Motor neuron (in vitro differentiated cells): ENCODE measurements at places on chromosomes 3 and 15. TPM values are rescaled to one million over a fixed set of nuclear protein-coding genes. Genes with fewer than 3 reads are reported as not detected.
A peak's percentile ranks its signal among the peaks of the same experiment; 100 is the strongest.

DNA sequence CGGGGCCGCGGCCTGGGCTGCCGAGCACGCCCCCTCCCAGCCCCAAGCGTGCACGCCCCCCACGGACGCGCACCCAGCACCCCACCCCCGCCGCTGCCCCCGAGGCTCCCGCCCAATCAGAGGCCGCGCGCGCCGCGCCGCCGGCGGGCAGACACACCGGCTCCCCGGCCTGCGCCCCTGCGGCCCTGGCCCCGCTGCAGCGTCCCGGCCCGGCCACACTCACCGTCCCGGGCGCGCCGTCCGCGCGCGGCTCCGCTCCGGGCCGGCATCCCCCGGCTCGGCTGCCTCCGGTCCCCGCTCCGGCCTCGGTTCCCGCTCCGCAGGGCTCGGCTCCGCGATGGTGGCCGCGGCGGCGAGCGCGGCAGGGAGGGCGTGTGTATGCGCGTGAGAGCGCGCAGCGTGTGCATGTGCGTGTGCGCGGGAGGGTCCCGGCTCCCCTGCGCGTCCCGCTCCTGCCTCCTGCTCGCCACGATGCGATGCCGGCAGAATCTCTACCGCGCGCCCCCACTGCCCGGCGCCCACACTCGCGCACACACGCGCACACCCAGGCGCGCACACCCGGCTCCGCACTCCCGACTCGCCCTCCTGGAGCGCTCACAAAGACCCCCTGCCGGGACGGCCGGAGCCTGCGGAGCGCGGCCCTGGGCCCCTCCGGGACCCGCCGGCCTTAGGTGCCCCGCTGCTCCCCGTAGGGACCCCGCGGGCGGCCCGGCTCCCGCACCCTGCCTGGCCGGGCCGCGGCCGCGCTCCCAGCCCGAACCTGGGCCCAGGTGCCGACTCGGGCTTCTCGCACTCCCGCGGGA is 186.5 kb upstream of the LINGO1 start:
- peak; percentile 56 for ATAC-seq

GRCh38 chr3:186783731-186784515 is 546 bp downstream of the EIF4A2 start:
- ATAC-seq = peak; percentile 75

DNA sequence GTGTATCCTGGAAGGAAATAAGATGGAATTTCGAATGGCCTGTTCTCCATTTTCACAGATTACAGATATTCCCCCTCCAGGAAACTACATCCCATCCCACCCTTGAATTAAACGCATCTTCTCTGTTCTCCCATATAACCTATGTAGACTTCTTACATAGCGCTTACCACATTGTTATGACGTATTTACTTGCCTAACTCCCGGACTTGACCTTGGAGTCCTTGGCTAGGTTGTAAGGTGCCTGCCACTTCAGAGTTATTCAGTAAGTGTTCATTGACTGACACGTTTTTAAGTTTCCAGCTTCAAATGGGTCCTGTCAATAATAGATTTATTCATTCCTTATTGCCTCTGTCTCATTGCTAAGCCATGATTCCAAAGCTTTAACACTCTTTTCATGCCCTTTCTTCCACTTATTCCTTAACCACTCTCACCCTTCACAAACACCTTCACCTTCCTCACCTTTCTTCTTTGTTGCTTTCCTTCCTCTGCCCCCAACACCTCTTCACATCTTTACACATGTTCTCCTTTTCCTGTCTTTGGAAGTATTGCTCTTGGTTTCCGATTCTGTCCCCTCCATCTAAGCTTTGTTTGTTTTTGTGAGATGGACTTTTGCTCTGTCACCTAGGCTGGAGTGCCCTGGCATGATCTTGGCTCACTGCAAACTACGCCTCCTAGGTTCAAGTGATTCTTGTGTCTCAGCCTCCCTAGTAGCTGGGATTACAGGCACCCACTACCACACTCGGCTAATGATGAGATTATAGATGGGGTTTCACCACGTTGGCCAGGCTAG is 138.3 kb downstream of the CMSS1 start:
- no peak for ATAC-seq

DNA sequence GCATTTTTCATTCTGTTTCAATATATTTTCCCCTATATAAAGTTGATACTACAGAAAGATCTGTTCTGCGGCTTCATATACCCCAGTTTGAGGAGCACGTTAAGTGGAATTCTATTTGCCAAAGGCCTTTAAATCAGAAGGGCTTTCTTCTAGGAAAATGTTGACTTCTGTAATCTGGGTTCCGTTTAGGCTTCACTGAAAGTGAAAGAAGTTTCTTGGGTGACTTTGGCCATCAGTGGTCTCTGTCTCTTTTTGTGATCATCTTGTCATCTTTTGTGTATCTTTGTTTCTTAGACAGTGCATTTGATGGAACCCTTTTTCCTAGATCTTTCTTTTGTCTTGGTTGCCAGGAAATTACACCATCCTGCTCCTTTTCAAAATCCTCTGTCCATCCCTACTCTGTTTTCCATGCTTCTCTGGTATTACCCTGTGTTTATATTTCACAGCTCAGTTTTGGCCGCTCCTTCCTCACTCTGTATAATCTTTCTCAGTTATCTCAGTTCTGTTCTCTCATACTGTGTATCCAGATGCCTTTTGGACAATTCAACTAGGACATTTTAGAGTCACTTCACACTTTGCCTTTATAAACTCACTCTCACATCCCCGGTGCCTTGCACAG is 40.7 kb upstream of the MAP3K13 start:
- ATAC-seq = no peak

DNA sequence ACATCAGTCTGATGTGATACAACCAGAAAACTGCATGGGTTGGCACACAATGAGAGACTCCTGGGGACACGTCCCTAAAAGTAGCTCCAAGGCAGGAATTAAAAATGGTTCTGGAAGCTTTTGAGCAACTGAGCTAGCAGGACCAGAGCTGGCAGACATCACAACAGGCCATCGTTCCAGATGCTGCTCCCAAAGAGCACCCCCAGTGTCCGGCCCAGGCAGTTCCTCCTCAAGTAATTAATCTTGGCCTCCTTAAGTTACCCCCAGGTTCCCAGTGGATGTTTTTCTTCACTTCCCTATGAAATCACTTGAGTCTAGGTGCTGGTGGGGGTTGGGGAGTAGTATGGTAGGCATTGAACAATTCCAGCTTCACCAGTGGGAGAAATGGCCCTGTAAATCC is 711.6 kb downstream of the MECOM start:
- ATAC-seq = no peak

GRCh38 chr3:56260262-56260661 is 208.0 kb downstream of the ERC2 start:
- no peak for ATAC-seq

GRCh38 chr3:194273743-194274310 is 77.3 kb downstream of the CPN2 start:
- no peak for ATAC-seq

DNA sequence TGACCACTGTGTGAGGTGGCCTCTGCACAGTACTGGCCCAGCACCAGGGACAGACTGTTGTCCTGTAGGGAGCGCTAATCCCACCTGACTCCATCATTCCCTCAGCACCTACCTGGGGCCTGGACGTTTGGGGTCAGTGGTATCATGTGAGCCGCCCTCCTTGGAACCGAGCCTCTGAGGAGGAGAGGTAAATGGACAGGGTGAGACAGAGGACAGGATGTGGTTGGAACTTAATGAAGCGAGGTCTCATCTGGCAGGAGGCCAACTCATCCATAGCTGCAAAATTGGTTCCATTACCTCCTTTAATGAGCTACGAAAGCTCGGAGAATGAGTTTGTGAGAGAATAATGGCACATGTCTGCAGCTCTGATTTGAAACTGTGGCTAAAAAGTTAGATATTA is 13.9 kb downstream of the MAPKAPK3 start:
- no peak for ATAC-seq

- no peak for ATAC-seq
Measured at GRCh38 chr3:184796551-184796950, 15.4 kb upstream of the VPS8 start.

- ATAC-seq = no peak
Measured at GRCh38 chr3:27171113-27171512, 198.1 kb downstream of the NEK10 start.

- no peak for ATAC-seq
Measured at GRCh38 chr15:78064544-78064943, 13.0 kb downstream of the TBC1D2B start.

GRCh38 chr3:182965861-182966366 is 14.4 kb downstream of the DCUN1D1 start:
- ATAC-seq = no peak

GRCh38 chr3:138023754-138024153 is 13.8 kb downstream of the CLDN18 start:
- no peak for ATAC-seq

DNA sequence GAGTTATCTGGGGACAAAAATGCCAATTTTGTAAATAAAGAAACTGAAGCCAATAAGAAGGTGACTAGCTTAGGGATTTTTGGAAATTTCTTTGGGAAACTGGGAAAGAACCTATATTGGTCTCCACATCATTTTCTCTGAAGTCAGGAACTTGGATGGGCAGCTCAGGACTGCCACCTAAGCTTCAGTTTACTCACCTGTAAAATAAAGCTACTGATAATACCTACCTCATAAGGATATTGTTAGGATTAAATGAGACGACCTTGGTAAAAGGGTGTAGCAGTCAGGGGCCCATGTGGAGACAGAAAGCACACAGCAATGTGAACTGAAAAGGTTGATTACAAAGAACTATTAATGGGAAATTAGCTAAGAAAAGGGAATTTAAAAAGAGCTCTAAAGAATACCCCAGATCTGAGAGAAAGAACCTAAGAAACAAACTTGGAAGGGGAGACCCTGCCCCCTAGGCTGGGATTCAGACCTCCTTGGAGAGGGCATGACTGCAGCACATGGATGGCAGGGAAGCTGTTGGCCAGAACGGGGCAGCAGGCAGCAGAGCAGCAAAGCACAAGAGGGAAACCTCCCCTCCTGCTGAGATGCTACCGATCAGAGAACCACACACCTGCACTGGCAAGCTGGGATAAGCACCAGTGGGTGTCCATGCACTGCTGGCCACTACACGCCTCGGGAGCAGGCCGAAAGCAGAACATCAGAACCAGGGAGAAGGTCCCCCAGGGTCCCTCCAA is 83.7 kb upstream of the THBS1 start:
- ATAC-seq = no peak

- no peak for ATAC-seq
Measured at GRCh38 chr15:85672332-85673084, 122.2 kb downstream of the KLHL25 start.

DNA sequence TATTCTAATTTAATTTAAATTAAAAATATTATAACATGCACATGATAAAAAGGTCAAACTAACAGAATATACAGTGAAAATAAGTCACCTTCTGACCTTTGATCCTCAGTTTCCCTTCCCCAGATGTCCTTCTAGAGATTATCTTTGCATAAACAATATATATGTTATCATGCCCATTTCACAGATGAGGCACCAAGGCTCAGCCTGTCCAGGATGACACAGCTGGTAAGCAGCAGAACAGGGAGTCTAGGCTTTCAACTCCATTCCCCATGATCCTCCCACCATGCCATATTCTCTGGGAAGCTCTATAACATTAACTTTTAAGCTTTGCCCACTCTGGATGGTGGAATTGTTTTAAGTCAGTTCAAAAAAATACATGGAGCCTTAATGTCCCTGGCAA is 1.4 kb downstream of the SLC24A1 start:
- no peak for ATAC-seq

DNA sequence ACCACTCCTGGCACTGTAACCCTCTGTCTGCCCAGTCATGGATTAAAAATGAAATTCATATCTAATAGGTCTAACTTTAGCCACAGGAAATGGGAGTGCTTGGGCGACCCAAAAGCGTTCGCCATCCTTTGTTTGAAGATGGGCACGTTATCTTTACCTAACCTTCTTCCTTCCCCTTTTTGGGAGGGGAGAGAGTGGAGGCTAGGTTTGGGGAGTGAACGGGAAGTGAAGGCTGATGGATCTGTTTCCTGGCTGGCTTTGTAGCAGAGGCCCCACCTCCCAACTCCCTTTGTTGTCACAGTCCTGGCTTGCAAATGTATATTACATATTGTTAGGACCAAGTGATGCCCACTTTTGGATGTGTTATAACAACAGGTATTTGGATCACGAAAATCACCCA is 98.1 kb upstream of the ARHGEF3 start:
- no peak for ATAC-seq

DNA sequence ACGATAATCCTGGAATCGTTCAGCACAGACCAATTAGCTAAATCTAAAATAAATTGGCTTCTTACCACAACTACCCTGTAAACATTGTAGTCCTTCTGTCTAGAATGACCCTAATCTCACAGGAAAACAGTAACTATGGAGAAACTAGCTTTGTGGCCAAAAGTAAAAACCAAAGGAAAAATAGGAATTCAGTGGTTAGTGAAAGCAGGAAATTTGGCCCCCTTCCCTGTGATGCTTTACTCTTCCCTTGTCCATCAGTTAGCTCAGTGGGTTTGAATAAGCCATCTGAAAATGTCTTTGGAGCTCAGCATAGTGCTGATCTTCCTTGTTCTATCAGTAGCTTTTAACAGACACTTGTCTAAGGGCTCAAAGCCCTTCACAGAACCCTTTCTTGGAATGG is 1.6 kb downstream of the NMD3 start:
- ATAC-seq = no peak

GRCh38 chr3:8536096-8537056 is 34.8 kb downstream of the LMCD1 start:
- no peak for ATAC-seq

DNA sequence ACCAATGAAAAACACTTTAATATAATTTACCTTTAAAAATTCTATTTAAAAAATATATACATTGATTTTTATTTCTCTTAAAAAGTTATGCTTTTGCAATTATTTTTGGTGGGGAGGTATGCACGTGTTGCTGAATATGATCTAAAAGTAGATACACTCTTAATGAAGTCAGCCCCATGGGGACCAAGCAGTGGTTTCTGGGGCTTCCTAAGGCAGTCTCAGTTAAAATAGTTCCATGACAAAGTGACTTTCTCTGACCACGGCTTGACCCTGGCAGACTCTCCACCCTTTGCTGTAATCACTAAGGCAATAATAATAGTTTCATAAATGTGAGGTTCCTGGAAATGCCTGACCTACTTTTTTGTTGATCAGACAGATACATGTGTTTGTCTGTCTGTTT is 50.4 kb downstream of the CCR4 start:
- ATAC-seq = no peak

Gene CHCHD4
- total RNA-seq = 14.3 and 15.0 TPM in 2 replicates

Gene CMTM8
- total RNA-seq = 1.3 and 1.7 TPM in 2 replicates

Gene SKOR1
- total RNA-seq = 0.73 and 1.00 TPM in 2 replicates

Gene MAP6D1
- total RNA-seq = 1.4 and 2.5 TPM in 2 replicates

Gene C3orf49
- 0.66 TPM in 1 of 2 replicates, not detected in the other for total RNA-seq

Gene SCAANT1
- not detected in 2 replicates for total RNA-seq

Gene GRM7
- total RNA-seq = 2.9 and 3.2 TPM in 2 replicates

Gene GABRA5
- total RNA-seq = 11.4 and 20.4 TPM in 2 replicates

Gene ZNF385D
- total RNA-seq = 4.9 and 5.1 TPM in 2 replicates
